ENCODE measurements at places on chromosomes 1 and 21.

DNA sequence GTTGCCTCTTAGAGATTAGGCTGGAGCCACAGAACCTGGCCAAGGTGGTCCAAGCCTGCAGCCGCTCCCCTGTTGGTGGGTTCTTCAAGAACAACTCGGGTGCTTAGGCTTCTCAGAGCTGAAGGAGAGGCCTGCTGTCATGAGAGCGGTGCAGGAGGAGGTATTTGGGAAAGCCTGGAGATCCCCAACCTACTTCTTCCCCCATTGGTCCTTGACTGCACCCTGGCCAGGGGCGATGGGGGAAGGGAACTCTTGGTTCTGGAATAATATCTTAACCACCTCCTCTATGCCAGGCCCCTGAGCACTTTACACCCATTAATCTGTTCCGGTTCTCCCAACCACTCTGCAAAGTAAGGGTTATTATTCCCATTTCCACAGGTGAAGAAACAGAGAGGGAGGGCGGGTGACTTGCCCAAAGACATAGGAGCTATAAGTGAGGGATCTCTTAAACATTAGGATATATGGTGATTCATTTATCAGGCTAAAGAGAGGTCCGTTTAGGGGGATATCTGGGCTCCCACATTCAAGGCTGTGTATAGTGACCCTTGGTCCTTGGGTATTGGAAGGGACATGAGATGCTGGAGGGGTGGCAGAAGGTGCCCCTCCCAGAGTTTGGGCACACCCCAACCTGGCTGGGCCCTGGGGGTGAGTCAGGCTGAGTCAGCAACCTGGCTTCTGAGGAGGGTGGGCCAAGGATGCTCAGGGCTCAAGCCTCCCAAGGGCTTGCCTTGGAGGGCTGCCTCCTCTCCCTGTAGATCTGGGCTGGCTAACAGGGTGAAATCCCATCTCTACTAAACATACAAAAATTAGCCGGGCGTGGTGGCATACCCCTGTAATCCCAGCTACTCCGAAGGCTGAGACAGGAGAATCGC is 5.2 kb downstream of the TRNP1 start:
- DNase-seq: no peak

DNA sequence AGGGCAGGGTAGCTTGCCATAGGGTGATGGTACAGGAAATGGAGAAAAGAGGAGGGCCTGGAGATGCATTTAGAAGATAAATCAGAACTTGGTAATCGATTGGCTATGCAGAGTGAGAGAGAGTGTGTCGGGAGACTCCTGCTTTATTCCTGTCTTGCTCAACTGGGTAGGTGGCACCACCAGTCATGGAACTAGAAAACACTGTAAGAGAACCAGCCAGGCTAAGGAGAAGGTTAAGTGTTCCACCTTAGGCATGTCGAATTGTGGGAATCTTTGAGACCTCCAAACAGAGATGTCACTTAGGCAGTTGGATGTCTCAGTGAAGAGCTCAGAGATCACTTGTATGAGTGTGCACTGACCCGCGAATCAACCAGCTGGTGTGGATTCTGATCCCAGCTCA is 28.7 kb upstream of the RD3 start:
- peak; percentile 48 for DNase-seq

- DNase-seq: peak; percentile 77
Measured at GRCh38 chr1:22709891-22710700, 543 bp upstream of the EPHB2 start.

- DNase-seq: no peak
Measured at GRCh38 chr1:44235808-44236207, 22.5 kb downstream of the DMAP1 start.

GRCh38 chr1:214537219-214537618 is 14.2 kb downstream of the PTPN14 start:
- peak; percentile 51 for DNase-seq

GRCh38 chr1:63668298-63668697 is 75.1 kb downstream of the PGM1 start:
- DNase-seq: peak; percentile 22

- no peak for DNase-seq
Measured at GRCh38 chr1:18871401-18872070, 12.1 kb upstream of the TAS1R2 start.

- peak; percentile 91 for DNase-seq
Measured at GRCh38 chr1:61141288-61142042, 59.1 kb downstream of the NFIA start.

- no peak for DNase-seq
Measured at GRCh38 chr1:152933196-152933595, 13.8 kb upstream of the SPRR5 start.

DNA sequence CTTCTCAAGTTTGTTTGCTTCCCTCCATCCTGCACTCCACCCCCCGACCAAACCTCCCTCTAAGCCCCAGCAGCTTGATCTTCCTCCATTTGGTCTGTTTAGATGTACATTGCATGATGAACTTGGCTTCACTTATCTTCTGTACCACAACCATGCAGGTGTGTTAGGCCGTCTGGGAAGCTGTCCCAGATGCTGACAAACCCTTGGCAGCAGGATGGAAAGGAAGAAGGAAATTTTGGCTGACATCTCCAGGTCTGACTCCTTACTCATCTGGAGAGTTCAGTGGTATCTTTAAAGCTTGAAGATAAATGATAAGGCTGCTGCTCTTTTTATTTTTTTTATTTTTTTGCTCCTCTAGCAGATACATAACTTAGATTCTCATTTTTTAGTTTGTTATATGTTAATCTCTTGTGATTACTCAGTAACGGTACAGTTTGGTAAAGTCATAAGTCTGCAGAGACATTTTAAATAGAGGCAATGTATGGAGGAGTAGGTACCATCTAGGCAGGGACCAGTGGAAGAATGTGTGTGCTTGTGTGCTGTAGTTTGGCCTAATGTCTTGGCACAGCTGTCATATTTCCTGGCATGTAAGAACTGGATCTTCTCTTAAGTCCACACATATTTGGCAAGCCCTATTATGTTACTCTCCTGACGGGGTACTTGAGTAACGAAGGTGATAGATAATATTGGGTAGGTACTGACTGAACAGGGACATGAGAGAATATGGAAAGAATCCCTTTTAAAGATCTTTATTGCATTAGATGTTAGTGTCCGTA is 79.7 kb downstream of the CACHD1 start:
- DNase-seq: no peak

- no peak for DNase-seq
Measured at GRCh38 chr1:54579337-54579781, 31.3 kb downstream of the ACOT11 start.

- DNase-seq: no peak
Measured at GRCh38 chr21:40731206-40731605, 115.8 kb downstream of the DSCAM start.

- DNase-seq: peak; percentile 12
Measured at GRCh38 chr1:62800825-62801306, 16.9 kb downstream of the ATG4C start.

DNA sequence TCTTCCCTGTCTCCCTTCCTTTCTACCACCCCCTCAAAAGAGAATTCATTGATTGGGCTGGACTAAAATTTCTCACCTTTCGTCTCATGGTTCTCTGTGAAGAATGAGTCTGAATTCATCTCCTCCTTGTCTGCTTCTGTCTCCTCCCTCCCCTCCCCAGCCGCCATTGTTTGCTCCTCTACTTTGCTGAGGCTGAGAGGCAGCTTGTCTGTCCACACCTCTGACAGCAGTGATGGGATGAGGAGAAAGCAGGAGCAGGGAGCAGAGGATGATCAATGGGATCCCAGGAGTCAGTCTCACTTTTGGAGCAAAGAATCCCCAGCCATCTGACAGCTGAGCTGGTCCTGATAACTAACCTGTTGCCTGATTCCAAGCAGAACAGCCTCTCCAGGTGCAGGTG is 2.5 kb downstream of the ILDR2 start:
- no peak for DNase-seq

DNA sequence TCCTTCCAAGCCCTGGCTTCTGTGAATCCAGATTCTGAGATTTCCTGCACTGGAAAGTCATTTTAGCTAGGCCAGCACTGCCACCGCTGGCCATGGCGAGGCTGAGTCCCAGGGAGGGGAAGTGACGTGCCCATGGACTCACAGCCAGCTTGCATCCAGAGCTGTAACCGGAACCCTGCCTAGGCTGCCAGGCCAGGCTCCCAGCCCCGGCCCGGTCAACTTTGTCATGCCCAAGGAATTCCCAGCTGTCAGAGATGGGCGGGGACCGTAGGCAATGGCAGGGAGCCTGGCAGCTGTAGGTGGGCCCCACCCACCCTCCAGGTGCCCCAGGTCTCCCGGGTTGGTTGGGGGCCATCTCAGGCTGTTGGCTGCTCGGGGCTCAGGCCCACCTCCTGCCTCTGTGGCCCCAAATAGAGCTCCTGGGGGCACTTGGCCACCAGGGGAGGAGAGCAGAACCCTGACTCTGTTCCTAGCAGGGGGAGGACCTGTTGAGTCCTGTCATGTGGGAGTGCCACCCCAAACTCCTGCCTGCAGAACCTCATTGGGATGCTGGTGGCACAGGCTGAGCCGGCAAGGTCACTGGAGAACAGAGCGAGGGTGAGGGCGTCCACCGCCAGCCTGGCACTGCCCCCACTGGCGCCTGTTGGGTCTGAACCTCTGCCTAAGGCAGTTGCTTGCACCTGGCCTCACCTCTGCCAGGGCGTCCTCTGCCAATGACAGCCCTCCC is 57.8 kb downstream of the FOXO6 start:
- DNase-seq: peak; percentile 69

- no peak for DNase-seq
Measured at GRCh38 chr21:30437010-30437565, 3.0 kb upstream of the KRTAP15-1 start.

DNA sequence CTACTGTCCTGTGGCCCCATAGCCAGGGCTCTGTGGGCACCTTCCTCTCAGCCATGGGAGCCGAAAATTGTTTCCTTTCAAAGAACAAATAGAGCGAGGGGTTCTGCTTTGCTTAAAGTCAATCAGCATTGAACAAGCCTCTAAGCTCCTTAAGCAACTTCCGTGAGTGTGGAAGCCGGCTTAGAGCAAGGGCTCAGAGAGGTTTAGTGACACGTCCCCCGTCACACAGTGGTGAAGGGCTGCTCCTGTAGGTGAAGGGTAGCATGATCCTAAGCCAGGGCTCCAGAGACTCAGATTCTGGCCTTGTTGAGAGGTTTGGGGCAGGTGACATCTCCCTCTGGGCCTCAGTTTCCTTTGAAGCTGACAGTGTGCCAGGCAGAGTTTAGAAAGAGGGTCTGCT is 94.0 kb upstream of the WNT4 start:
- no peak for DNase-seq

DNA sequence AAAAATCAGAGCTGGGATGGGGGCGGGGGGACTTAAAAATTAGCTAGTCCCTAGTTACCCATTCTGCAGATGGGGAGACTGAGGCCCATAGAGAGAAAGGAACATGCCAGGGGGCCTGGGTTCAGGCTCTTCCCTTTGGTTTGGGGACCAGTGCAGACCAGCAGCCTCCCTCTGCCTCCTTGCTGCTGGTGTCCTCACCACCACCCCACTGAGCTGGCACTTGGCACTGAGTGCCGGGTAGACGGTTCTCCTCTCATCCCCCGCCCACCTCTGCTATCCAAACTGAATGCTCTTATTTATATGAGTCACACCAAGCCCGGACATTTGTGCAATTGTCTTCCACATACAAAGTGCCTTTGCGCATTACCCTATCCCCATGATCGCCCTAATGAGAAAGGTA is 39.2 kb downstream of the CAMK2N1 start:
- DNase-seq: no peak

DNA sequence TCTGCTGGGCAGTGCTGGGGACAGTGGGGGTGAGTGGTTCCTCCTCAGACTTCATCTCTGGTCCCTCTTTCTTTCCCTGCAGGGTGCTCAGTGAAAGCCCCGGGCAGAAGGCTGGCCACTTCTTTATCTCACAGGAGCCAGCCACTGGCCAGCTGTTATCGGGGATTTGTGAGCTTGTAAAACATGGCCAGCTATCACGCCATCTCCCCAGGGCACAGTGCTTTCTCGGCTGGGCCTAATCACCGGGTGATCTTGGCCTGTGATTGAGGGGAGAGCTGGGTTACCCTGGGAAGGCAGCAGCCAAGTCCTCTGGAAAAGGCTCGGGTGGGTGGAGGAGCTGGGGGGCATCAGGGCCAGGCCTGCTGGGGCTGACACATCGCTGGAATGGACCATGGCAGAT is 83.0 kb downstream of the IGSF21 start:
- DNase-seq: no peak

GRCh38 chr1:119787776-119788175 is 19.1 kb upstream of the HMGCS2 start:
- peak; percentile 60 for DNase-seq

DNA sequence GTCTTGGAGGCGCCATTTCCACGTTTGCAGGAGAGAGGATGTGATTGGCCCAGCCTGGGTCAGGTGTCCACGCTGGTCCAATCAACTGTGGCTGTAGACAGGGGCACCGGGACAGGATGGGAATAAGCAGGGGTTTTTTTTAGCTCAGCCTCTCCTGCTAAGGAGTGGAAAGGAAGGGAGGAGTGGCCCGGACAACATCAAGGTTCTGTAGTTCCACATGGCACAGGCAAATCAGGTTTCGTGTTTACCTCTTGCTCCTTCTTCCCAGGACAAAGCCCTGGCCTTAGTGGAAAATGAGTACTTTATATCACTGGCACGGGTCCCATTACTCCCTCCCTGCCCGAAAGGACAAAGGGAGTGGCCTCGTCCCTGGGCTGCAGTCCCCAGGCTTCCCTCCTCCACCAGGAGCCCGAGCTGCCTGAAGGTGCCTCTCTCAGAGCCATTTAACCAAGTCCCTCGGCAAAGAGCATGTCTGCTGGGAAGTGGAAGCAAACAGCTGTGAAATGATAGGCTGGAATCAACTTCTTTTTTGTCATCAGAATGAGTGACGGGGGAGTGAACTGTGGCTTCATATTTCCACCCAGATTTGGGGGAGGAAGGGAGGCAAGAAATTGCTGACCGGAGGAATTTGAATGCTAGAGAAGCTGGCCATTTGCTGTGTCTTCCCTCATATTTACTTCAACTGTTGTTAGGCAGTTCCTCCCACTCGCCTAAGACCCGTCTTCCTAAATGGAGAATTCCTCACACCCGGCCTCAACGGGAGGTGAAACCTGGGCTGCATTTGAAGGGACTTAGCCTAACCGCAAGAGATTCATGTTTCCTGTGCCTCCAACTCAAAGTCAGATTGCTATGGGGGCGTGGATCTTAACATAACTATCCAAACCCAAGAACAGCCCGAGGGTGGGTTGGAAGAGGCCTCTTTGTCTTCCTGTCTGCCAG is 84.9 kb upstream of the SLC44A3 start:
- peak; percentile 96 for DNase-seq

- no peak for DNase-seq
Measured at GRCh38 chr21:46626975-46627501, 8.4 kb upstream of the PRMT2 start.

DNA sequence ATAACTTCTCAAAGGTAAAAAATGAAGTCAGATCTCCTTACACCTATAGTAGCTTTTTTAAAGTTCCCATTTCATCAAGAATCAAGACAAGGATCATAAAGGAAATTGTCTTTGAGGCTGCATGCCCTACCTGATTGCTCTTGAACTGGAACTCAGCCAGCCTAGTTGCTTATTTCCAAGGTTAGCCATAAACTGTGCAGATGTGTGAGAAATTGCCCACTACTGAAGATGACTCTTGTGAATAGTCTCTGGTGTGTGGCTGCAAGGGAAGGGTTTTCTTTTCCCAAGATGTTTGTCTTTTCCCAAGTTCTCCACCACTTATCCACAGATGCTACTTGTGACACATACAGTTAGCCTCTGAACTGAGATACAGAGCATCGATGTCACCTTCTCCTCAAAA is 81.7 kb upstream of the DUSP10 start:
- no peak for DNase-seq

Measured in choroid plexus epithelial cell (primary cell).